NCI-H2029 treated with DMSO at 0.1 percent for 48 hours (cell line): ENCODE measurements at places on chromosomes 5 and 9.

GRCh38 chr5:52809884-52810283 is 22.2 kb downstream of the ITGA1 start:
- no peak for DNase-seq

DNA sequence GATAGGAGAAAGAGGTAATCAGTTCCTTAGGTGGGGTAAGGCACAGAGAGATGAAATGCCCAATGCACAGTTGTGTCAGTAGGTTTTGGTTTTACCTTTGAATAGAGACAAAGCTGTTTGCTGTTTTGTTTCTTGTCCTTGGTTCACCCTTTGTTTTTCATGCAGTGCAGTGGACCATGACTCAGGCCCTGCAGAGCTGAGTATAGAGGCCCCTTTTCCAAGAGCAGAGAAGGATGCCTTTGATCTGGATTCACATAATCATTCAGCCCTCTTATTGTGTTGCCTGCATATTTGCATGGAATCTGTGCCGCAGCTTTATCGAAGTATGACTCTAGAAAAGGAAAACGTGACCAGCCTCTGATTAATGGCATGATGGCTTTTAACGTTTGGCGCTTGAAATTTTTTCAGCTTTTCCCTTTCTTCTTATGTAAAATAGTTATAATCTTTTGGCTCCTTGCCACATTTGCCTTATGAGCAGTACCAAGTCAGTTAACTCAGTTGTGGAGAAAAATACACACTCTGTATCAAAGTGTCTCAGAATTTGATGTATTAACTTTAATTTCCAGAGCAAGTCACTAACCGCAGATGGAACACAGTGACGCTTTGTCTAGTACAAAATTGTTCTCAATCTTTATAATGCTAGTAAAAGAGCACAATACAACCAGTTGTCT is 197.6 kb downstream of the KDM4C start:
- no peak for DNase-seq

DNA sequence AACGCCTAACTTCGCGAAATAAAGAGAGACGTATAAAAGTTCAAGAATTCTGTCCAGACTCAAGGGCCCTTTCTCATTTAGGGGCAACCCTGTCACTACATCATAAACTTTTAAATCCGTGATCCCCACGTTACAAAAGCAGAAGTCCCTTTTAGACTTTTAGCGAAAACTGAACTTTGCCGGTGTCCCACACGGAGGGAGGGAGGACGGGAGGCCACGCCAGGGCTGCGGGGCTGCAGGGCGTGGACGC is 515 bp upstream of the F2R start:
- no peak for DNase-seq

DNA sequence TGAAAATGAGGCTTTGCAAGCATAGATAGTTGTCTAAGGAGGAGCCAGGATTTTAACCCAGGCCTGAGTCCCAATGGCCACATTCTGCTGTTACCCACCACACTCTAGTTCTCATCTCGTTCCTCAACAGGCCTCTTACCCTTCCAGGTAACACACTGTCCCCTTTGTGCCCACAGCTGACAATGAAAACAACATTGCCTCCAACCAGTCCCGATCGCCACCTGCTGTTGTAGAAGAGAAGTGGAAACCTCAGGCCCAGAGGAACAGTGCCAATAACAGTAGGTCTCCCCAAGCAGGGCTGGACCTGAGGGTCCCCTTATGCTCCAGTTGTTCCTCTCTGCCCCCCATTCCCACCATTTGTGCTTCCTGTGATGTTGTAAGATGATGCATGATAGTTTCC is 30.4 kb downstream of the AMBP start:
- DNase-seq = no peak

DNA sequence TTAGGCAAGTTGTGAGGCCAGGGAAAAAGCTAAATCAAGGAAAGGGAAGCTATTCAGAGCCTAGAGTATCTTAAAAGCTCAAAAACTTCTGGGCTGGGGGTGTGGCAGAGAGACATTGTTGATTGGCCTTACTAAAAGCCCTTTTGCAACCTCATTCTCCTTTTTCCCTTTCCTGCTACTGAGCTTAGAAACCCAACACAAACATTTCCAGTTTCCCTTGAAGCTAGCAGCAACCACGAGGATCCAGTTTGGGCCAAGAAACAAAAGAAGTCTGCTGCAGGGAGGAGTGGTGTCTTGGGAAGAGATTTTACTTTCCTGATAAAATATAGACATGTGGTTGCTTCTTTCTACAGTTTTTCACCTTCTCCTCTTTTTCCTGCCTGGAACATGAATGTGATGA is 135.5 kb upstream of the KLF9 start:
- no peak for DNase-seq

DNA sequence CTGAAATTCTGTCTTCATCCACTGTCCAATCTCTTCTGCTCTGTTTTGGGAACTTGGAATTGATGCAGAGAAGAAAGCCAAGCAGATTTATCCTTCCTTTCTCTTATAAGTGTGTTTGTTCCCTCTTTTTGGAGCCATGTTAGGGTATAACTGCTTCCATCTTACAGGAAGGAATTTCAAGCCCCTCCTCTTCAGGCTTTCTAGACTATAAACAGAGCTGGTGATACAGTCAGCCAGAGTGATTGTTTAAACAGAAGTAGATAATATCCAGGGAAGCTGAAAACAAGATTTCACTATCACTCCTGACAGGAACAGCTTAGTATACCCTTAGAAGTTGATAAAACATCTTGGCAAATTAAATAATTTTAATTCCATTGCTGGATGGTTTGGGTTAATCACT is 102.1 kb upstream of the DMRT1 start:
- no peak for DNase-seq

DNA sequence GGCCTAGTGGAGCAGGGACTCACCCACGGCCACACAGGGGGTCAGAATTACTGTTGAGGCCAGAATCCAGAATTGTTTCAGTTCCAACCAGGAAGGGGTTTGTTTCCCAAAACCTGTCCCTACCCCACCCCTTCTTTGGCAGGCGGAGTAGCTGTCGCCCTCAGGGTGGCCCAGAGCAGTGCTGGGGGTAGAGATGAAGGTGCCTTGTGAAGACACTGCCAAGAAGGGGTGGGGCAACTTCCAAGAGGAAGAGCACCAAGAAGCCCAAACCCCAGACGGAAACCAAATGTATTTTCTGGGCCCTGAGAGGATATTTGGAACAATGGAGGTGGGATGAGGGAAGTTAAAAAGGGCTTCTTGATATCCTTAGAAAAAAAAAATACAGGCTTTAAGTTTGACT is 11.4 kb upstream of the NDST1 start:
- no peak for DNase-seq

GRCh38 chr9:114248299-114248707 is 74.6 kb upstream of the ORM1 start:
- no peak for DNase-seq

DNA sequence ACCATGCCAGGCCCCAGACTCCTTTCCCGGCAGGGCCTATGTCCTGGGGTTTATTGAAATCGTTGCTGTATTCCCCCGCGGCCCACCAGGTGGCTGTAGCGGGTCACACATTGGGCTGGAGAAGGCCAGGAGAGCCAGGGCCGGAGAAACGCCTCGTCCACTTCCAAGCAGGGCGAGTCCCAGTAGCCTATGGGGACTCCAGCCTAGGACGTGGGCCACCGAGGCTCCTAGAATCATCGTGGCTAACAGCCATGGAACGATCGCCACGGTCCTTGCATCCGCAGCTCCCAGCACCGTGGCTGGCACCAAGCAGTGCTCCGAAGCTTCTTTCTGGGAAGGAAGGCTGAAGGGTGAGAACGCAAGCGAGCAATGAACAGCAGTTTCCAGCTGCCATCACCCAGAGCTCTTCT is 87.7 kb downstream of the ENTREP1 start:
- no peak for DNase-seq

- no peak for DNase-seq
Measured at GRCh38 chr5:87015901-87016300, 251.8 kb upstream of the RASA1 start.

DNA sequence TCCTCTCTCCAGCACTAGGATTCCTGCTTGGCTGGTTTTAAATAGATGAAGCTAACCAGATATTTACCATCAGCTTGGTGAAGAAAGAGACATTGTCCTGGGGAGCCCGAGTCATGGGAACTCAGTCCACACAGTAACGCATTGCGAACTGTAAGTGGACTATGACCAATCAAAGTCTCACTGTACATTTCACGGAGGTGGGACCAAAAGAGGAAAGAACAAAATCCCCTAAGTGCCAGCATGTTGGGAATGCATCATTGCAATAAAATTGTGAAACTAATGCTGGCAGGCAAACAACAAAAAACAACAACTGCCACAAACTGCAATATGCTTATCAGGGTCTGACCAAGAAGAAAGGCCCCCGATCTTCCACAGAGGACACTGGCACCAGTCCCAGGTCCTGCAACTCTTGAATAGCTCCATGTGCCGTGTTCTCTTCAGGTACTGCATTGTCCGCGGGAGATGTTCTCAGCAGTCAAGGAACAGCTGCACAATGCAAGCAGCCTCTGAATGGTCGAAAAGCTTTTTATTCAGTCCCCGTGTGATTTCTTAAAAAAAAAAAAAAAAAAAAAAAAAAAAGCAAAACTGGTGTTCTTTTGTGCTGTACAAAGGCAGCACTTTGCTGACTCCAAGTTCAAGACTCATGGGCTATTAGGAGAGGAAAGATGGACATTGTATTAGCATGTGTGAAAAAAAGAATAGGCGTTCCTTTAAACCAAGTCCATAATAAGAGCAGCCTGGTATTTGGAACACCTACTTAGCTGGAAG is 38.1 kb downstream of the SEMA6A start:
- DNase-seq = no peak

- no peak for DNase-seq
Measured at GRCh38 chr9:35186524-35186923, 24.7 kb downstream of the UNC13B start.

- no peak for DNase-seq
Measured at GRCh38 chr5:134007581-134008265, 2.9 kb upstream of the VDAC1 start.

GRCh38 chr5:58275516-58275915 is 184.4 kb downstream of the PLK2 start:
- DNase-seq = no peak

DNA sequence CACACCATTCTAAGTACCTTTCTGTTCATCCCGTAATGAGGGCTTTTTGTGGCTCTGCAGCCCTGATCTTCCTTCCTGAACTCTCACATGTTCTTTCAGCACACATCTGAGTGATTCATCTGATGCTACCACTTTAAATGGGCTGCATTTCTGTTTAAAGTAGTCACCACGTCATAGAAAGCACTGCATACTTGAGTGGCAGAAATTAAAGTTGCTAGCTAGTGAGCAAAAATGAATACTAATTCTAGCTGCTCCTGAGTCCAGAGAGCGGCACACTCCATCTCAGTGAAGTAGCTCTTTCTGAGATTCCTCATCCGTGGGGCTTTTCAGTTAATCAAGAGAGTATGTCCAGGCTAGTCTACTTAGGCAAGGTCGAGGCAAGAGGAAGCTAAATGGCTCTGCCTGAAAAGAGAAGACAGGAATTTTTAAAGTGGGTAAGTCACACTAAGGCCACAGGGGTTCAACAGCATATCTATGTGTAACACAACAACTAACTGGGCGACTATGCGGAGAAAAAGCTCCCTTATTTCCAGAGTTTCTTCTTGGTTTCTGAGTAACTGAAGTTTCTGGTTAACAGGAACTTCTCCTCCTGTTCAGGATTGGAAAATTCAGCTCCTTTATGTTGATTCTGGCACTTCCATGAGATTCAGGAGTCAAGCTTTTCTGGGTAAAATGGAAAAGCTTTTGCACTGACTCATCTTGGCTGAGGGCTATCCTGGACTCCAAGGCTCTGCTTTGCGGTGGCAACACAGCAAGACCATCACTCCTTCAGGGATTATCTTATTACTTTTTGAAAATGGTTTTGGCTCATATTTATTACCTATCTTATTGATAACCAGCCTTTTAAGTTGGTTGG is 109.5 kb downstream of the TAF11L14 start:
- DNase-seq = no peak

DNA sequence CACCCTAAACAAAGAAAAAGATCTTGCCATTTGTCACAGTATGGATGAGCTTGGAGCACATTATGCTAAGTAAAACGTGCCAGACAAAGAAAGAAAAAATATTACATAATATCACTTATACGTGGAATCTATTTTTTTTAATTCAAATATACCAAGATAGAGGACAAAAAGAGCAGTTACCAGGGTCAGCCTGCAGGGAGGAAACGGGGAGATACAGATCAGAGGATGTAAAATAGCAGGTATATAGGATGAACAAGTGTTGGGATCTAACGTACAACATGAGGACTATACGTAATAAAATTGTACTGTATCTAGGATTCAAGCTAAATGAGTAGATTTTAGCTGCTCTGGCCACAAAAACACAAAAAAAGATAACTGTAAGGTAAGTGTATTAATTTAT is 247.5 kb downstream of the TMEM161B start:
- DNase-seq = no peak

GRCh38 chr5:60585618-60586017 is 114.3 kb downstream of the DEPDC1B start:
- no peak for DNase-seq

- no peak for DNase-seq
Measured at GRCh38 chr9:2263665-2264064, 248.5 kb downstream of the SMARCA2 start.

GRCh38 chr9:111180811-111181210 is 142.5 kb upstream of the LPAR1 start:
- no peak for DNase-seq

- DNase-seq = no peak
Measured at GRCh38 chr9:6212722-6213375, 2.8 kb upstream of the IL33 start.

- no peak for DNase-seq
Measured at GRCh38 chr5:131974956-131975726, 29.7 kb upstream of the MEIKIN start.

DNA sequence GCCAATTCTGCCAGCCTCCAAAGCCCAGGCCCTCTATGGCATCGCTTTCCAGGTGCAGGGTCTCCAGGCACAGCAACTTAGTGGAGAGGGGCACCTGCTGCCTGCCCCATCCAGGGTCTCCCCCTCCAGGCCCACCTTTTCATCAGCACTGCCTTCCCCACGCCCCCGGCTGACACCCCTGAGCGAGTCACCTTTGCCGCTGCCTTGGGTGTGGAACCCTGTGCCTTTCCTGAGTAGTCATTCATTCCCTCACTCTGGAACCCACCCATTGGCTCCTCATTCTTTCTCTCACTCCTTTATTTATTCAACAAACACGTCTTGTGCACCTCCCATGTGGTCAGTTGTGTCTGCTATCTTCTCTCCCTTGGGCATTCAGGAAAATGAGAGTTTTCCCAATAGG is 14.5 kb upstream of the RPL26L1 start:
- DNase-seq = no peak

DNA sequence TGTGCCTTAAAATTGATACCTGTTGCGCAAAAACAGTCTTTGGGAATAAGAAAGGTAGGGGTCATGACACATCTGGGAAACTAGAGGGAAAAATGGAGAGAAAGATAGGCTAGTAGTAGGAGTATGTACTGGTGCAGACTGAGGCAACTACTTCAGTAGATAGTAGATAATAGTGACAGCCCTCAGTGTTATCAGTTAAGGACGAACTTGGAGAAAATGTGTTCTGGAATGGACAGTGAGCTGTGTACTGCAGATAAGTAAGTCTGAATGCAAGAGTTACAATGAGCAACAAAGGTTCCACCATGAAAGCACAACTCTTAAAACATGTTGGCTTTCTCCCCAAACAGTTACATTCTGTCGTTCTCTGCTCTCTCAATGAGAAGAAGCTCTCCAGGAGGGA is 6.5 kb upstream of the INSL6 start:
- no peak for DNase-seq

GRCh38 chr5:14204785-14205321 is 61.7 kb downstream of the TRIO start:
- DNase-seq = peak; percentile 35
